Mesenteric fat pad (tissue), 1 donor: ENCODE measurements at places on chromosomes 1 and 21. TPM values are rescaled to one million over a fixed set of nuclear protein-coding genes. Genes with fewer than 3 reads are reported as not detected.

- no peak for DNase-seq
These were observed 65.3 kb downstream of the SELENOF start for GRCh38 chr1:86848654-86849053.

The GPR37L1 gene
- not detected for total RNA-seq

DNA sequence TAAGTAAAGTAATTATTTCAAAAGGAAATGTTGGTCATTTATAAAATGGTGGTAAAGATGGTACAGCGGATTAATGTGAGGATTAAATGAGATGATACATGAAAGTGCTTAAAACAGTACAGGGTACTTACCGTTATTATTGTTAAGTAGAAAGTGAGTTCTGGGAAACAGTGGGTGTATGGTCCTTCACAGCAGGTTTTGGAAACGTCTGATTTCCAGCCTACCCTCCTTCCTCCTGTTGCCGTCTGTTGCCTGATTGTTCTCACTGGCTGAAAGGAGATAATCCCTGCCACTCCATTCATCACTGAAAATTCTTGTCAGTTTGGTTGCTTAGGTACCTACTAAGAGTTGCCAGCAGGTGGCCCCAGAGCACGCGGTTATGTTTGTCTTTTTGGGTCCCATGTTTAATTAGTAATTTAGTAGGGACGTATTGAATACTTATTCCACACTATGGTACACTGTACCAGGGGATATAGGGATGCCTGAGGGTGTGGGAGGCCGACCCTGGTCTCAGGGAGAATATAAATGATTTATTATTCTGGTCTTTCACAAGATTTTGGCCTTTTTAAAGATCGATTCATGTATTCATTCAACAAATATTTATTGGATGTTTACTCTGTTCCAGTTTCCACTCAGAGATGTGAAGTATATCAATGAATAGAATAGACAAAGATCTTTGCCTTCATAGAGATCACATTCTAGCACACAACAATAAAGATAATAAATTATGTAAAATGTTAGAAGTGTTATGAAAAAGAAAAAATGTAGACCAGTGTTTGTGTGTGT, 30.8 kb upstream of the RPTN start:
- DNase-seq: no peak

The SPRR3 gene
- not detected for total RNA-seq

- DNase-seq: no peak
These were observed 470.9 kb downstream of the TTLL7 start for GRCh38 chr1:83527987-83528386.

The VSIG8 gene
- not detected for total RNA-seq

DNA sequence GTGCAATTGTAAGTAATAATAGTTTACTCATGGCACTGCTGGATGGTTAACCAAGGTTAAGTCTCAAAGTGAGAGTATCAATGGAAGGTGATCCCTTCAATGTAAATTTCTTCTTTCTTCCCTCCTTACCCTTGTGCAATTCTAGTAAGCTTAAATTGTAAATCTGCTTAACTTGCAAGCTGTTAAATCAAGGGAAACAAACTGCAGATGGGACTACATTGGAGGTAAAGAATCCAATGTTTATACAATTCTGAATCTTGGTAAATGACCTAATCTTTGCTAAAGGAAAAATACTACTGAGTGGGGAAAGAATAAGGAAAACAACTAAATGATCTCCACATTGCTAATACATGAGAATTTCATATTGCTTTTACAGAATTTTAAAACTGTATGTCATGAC, 6.7 kb upstream of the CD55 start:
- DNase-seq: no peak

- no peak for DNase-seq
These were observed 16.3 kb upstream of the KPNA6 start for GRCh38 chr1:32091591-32091990.

The RHD gene
- not detected for total RNA-seq

The SORT1 gene
- total RNA-seq: 169 TPM

The SFN gene
- total RNA-seq: 1.3 TPM

The CLCNKA gene
- total RNA-seq: 0.39 TPM

The FCGR3B gene
- total RNA-seq: 10.9 TPM

The PPFIA4 gene
- 0.55 TPM for total RNA-seq

DNA sequence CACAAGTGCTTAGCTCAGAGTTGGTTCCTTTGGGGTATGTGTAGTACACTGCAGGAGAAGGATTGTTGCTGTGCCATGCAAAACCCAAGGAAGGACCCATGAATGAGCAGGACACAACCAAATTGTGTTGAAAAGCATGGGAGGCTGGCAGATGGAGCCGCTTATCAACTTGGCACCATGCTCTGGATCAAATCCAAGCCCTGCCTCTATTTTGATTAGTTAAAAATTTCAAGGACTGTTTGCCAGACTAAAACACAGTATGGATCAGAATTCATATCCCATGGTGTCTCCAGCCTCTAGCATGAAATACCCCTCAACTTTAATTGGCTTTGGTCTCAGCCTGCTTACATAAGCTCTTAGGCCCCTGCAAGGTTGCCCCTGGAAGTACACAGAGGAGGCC, 27.8 kb downstream of the CCDC185 start:
- DNase-seq: no peak

DNA sequence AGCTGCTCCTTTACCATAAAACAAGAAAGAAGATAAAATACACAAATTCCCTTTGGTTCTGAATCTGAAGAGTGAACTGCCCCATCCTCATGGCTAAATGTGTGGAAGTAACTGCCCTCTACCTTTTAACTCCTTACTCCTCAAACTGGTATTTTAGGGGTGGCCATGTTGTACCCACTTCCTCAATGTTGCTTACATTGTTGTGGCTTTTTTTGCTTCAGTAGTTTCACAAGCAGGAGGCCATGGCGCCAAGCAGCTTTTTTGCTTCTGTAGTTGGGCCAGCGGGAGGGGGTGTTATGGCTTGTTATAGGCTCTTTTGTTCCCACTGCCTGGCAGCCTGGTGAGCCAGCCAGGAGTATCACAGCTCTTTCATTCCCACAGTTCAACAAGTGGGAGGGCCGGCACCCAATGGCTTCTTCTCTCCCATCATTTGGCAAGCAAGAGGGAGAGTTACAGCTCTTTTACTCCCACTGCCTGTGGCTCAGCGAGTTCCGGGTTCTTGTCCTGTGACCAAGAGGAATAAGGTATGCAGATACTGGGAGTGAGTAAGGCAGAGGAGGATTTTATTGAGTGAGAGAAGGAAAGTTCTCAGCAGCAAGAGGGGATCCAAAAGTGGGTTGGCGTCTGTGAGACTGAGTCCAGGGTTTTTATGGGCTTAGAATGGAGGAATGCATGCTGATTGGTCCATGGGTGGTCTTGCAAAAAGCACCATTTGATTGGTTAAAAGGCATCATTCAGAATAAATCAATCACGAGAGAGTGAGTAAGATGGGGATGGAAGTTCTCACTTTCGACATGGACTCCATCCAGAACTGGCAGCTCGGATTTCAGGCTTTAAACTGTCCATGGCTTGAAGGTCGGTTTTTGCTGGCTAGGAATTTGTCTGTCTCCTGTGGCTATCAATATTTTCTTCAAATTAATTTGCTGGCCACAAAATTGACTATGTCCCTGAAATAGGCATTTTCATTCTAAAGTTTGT, 429.6 kb downstream of the HLX start:
- no peak for DNase-seq

DNA sequence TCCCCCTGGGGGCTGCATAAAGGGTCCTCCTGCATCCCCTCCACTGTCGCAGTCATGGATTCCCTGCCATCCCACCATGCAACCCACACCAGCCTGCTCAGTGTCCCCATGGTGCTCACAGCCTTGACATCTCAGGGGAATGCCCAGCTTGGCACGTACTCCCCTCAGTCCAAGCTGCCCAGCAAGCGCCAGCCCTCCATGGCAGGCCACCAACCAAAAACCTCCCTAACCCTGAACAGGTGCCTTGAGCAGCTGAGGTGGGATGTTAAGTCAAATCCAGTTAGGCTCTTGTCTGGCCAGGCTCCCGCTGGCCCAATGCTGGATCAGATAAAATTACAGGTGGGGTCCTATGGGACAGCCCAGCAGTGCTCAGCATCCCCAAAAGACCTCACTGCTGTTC, 341 bp downstream of the VTCN1 start:
- DNase-seq: no peak

GRCh38 chr1:63782982-63783381, 9.2 kb downstream of the ROR1 start:
- DNase-seq: no peak

DNA sequence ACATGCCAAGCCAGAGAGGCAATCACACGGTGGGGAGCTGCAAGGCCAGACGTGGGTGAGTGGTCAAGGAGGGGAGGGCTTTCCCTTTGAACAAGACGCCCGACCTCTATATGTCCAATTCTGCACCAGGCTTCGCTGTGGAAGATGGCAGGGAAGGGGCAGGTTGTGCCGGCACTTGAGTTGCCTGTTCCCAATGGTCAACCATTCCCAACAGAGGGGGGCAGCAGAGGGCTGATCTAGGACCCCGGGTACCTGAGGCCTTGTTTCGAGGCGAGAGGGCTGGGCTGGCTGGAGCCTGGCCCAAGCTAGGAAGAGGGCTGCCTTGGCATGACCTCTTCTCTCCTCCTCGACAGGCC, 64.9 kb downstream of the TMEM53 start:
- DNase-seq: no peak

- no peak for DNase-seq
These were observed 667 bp upstream of the CYB561D1 start for GRCh38 chr1:109493227-109493626.

DNA sequence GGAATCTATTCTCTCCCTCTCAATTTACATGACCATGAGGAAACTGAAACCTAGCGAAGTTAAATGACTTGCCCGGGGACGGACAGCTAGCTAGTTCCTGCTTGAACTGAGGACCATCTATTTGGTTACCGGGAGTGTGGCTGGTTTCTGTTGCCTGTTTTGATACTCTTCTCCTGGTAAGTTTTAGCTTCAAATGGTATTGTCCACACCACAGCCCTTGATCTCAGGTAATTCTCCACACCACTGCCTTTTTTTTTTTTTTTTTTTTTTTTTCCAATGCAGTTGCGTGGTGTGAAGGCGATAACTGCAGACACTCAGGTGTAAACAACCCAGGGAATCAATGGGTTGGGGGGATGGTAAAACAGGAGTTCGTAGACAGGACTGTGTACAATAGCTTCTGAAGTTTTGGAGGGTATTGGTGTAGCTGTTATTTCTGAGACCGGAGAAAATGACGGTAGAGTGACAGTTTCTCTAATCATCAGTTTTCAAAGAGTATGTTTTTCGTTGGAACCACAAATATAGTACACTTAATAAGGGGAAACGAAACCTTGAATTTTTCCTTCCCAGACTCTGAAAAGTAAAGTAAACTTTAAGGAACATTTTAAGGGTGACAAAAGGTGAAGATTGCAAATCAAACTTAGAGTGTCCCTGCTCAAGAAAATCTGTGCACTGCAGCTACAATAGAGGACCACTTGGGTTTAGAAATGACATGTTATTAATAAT, 125.3 kb upstream of the CACYBP start:
- DNase-seq: no peak

DNA sequence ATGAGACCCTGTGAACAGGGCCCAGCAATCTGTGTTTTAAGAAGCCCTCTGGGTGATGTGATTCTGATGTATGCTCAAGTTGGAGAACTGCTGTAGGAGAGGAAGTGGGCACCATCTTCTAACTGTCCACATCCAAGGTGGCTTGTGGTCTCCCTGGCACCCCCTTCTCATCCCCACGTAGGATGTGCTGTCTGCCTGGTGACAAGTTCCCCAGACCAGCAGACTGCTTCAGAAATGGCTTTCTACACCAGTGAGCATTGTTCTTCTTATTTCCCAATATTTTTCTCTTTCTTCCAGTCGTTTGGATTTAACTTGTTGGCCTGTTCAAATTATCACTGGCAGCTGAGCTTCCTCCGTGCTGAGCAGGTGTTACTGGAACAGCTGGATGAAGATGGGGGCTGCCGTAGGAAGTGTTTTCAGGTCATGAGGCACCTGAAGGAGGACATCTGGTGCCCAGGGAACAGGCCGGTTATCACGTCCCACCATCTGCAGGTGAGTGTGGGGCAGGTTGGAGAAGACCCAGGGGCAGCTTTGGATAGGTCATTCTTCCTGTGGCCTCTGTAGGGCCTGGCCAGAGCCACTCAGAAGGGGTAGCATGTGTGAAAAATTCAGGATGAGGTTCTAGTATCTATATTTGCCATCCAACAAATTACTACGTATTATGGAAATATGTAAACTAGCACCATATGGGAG, 16.8 kb downstream of the MAB21L3 start:
- no peak for DNase-seq

- no peak for DNase-seq
These were observed 57.8 kb downstream of the ZNF281 start for GRCh38 chr1:200351826-200352549.

DNA sequence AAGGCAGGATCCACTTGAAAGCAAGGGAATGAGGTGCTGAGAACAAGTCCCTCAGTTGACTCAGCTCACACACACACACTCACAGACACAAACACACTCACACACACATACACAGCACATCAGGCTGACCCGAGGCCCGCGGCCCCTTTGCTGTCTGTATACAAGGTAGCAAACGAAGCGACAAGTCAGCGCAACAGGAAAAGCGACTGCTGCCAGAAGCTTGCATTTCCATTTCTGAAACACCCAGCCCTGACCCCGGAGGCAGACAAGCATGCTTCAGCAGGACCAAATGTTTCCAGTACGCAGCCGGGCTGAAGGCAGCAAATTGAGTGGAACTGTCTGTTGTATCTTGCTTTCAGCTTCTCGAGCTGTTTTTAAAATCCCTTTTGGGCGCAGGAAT, 501.6 kb downstream of the NPHP4 start:
- no peak for DNase-seq

The GNG4 gene
- total RNA-seq: 0.64 TPM

GRCh38 chr1:220748089-220748934, at the start of gene MTARC2:
TSS of gene MTARC2 (plus strand) at chr1:220748322. CDS start at chr1:220748532, 210 bp downstream.
- peak; percentile 92 for DNase-seq

The ADAMTSL4 gene
- 76.4 TPM for total RNA-seq

DNA sequence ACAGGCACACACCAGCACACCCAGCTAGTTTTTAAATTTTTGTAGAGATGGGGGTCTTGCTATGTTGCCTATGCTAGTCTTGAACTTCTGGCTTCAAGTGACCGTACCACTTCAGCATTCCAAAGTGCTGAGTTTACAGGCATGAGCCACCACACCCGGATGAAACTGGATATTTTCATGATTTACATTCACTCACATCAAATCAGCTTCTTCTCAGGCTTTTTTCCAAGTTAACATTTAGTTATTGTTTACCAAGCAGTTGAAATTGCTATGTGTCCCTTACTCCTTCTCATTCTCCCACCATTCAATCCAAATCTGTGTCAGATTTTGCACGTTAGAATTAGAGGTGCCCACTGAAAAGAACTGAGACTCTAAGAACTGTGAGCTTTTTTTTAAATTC, 18.4 kb downstream of the RIT1 start:
- DNase-seq: no peak

The CYP4Z1 gene
- total RNA-seq: 2.5 TPM

The S100A7A gene
- total RNA-seq: not detected

- no peak for DNase-seq
These were observed 39.4 kb downstream of the PTAFR start for GRCh38 chr1:28136922-28137613.

GRCh38 chr1:9211291-9211811, 23.2 kb upstream of the H6PD start:
- no peak for DNase-seq

- no peak for DNase-seq
These were observed 53.0 kb downstream of the IER5 start for GRCh38 chr1:181141431-181141910.

The LGR6 gene
- total RNA-seq: 0.35 TPM

GRCh38 chr1:119045096-119045746, 57.1 kb upstream of the TBX15 start:
- DNase-seq: no peak

The SLC45A1 gene
- total RNA-seq: 2.0 TPM

- DNase-seq: no peak
These were observed 810 bp downstream of the RGS5 start for GRCh38 chr1:163201906-163202305.

- no peak for DNase-seq
These were observed 66.7 kb downstream of the COL18A1 start for GRCh38 chr21:45471525-45472221.
